ENCODE measurements at places on chromosomes 1 and 21.

GRCh38 chr1:4147509-4147908 lies 247.4 kb upstream of the C1orf174 start:
- DNase-seq, result no peak

DNA sequence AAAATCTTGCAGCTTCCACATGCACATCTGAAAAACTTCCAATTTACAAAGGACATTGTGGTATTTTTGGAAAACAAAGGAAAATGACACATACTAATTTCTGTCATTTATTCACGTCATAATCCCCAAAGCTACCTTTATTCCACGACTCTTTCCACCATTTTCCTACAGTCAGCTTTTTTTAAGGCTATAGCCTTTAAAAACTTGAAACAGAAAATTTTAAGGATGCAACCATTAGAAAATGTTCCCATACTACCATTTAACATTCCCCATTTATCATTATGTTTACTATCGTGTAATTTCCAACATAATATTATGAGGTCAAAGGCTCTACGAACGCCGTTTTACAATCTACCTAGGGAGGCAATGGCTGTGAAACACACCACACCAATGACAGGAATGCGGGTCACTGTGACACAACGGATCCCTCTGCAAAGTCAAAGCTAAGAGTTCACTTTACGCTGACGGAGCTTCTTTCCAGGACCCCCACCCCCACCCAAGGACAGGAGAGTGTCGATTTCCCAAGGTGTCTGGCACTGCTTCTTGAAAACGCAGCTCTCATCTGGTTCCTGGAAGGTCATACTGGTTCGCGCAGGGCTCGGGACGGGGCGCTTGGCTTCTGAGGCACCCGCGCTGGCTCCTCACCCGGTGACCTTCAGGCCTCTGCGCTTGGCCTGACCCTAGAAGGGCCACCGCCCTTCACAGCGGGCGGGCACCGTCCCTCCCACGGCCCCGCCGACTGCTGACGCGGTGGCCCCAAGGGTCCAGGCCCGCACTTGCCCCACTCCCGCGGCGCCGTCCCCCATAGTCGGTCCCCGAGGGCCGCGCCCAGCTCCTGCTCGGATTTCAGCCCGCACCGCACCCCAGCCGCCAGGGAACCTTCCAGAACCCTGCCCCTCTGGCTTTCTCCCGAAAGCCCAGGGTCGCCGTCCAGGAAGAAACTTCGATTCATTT lies 50.5 kb upstream of the ATF3 start:
- DNase-seq, result no peak

GRCh38 chr1:168396508-168396907 lies 115.8 kb downstream of the TBX19 start:
- DNase-seq, result no peak

- DNase-seq, result no peak
Measured at GRCh38 chr1:201828217-201828819, 639 bp upstream of the IPO9 start.

GRCh38 chr1:20367626-20368025 lies 77.0 kb downstream of the VWA5B1 start:
- no peak for DNase-seq

GRCh38 chr1:69081668-69082067 lies 486.1 kb upstream of the LRRC7 start:
- DNase-seq, result no peak

- no peak for DNase-seq
Measured at GRCh38 chr1:109827466-109827865, 63.7 kb upstream of the EPS8L3 start.

- DNase-seq, result no peak
Measured at GRCh38 chr1:22031214-22031962, 21.1 kb upstream of the CDC42 start.

GRCh38 chr1:81021134-81021533 lies 779.6 kb upstream of the ADGRL2 start:
- no peak for DNase-seq

- DNase-seq, result no peak
Measured at GRCh38 chr1:55214212-55214933, 791 bp downstream of the USP24 start.

- DNase-seq, result no peak
Measured at GRCh38 chr21:44637018-44637850, at the start of gene KRTAP10-10. Gene KRTAP10-10 (plus strand): TSS chr21:44637356. CDS start chr21:44637418, 62 bp downstream.

GRCh38 chr21:32386195-32386870 lies 6.5 kb downstream of the URB1 start:
- DNase-seq, result no peak

DNA sequence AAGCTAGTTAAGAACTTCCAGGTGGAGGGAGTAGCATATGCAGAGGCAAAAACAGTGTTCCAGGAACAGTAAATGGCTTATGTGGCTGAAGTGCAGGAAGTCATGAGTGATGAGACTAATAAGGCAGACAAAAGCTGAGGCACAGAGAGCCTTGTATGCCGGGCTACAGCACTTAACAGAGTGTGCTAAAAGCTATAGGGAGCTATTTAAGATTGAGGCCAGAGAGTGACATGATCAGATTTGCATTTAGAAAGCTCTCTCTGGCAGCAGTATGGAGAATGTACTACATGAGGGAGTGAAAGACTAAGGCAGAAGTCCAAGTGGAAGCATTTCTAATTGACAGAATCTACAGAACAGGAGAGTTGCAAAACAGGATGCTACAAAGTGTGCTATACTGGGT lies 38.6 kb downstream of the WASF2 start:
- DNase-seq, result no peak

DNA sequence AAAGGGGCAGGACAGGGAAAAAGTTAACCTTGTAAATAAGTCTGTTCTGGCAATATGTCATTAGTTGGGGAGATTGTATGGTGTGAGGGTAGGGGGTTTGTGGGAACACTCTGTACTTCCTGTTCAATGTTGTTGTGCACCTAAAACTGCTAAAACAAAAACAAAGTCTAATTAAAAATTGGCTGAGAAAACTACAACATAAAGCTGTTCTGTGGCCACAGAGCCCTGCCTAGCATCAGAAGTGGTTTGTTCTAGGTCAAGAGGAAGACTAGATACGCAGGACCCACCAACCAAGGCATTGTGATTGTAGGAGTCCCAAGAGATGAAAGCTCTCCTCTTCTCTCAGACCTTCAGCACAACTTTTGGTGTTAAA lies 81.0 kb upstream of the LRRC8D start:
- no peak for DNase-seq

DNA sequence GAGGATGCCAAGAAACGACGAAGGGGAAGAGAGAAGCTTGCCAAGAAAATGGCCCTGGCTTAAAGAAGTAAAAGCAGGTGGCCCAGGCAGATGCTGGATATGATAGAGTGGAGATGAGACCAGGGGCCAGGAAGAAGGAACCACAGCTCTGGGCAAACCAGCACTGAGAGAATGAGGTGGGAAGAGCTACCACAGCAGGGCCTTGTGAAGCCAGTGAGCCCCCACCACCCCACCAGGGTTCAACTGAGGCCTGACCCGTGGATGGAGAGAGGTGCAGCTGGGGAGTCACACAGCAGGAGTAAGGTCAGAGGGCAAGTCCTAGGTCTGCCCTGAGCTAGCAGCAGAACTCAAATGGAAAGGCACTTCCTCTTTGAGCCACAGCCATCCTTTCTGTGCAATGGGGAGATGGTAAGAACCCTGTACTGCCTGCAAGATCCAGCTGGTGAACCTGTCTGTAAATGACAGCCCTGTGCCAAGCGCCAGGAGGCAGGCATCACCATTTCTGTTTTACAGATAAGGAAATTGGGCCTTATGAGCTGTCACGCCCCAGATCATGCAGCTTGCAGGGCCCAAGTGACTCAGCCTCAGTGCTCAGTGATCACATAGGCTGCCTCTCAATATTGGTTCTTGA lies 8.5 kb downstream of the SH3BGRL3 start:
- DNase-seq, result no peak

DNA sequence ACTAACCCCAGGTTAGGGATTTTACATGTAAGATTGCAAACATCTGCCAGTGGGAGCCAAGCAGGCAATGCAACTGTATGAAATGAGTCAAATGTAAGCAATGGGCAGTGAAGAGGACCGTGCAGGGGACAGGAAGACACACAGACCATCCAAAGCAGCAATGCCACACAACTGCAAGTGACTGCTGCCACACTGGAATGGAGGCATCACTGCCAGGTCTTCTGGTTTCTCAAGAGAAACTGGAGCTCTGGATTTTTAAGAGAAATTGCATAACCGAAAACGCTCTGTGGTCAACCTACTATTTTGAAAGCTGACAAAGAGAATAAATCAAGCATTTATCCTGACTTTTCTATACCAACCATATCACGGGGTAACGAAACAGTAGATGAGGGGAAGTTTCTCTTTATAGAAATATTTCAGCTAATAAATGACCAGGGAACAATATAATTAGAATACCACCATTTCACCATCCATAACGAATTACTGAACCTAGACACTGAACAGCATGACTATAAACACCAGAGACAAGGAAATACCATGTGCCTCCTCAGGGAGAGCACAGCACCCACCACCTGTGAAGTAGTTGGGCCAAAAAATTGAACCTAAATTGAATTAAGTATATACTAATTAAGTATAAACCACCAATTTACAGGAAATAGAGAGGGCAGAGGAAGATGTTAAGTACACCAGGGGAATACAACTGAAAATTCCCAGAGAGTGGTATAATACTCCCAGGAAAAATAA lies 4.4 kb downstream of the AK2 start:
- no peak for DNase-seq

GRCh38 chr1:97621955-97622354 lies 298.9 kb downstream of the DPYD start:
- DNase-seq, result no peak

GRCh38 chr1:23098463-23099170 lies 70.0 kb downstream of the LUZP1 start:
- no peak for DNase-seq

- DNase-seq, result no peak
Measured at GRCh38 chr1:155424091-155424490, 103.4 kb downstream of the RUSC1 start.

DNA sequence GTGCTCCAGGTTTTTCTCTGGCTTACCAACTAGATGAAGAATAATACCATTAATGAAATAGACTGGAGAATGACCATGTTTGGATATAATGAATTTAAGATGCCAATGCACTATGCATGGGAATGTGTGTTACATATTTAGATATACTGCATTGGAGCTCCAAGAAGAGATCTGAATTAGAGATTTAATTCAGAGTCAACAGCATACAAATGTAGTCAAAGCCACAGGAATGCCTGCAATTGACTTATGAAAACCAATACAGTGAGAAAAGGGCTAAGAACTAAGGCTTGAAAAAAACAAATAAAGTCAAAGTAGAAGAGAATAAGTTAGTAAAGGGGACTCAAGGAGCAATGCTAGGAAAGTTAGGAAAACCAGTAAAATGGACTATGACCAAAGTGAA lies 59.1 kb downstream of the USP24 start:
- no peak for DNase-seq

DNA sequence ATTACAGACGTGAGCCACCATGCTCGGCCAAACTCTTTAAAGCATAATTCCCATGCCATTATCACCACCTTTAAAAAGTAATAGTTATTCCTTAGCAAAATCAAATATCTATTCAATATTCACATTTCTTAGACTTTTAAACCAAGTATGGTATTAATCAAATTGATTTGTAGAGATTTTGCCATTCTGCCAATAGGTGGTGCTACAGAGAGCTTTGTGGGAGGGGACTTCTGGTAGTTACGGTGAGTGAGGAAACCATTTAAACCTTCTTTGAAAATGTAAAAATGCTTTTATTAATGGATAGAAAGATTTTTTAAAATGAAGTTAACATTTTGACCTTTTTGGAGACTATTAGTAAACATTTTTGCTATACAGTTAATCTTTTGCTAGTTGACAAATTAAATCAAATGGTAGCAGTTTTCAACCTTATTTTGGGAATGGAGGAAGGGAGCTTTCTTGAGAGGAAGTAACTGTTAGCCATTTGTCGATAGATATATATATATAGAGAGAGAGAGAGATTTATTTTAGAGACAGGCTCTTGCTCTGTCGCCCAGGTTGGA lies 19.3 kb downstream of the IARS2 start:
- no peak for DNase-seq

DNA sequence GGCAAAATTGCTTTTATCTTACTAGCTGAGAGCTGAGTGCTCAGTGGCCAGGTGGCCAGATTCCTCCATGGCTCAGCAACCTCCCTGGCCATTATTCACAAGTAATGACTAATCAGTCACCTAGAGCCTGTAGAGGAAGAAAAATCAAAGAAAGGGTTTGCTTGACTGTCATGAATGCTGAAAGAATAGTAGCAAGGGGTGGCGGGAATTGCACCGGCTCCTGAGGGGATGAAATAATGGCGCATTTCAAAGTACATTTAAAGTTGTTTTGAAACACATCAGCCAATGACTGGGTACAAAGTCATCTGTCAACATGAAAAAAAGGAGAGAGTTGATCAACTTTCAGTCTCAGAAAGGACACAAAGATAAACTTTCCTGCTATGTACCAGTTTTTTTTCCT lies 99.5 kb downstream of the OMA1 start:
- no peak for DNase-seq

DNA sequence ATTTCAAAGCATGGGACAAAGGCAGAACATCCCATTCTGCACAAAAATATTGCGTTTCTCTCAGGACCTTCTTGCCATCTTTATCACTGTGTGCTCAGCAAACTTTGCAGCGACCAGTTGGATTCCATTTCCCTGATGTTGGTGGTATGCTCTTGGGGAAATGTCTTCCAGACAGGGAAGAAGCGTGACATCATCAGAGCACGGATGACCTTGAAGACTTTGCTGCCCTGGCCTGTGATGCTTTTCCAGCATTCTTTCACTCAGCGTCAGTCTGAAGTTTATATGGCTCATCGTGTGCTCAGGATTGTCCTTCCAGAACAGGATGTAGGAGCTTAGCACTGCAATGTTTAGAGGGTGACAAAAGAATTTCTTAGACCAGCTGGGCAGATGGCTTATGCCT lies 131.4 kb upstream of the F3 start:
- DNase-seq, result no peak

GRCh38 chr1:170149241-170149640 lies 3.5 kb downstream of the NTMT2 start:
- DNase-seq, result no peak
